Stimulated activated CD4-positive, alpha-beta T cell treated with anti-CD3 and anti-CD28 coated beads, Interleukin-1b, Interleukin-23, amount 100 ng/mL, for 1 hour (primary cell): ENCODE measurements at places on chromosomes 11 and 22.

DNA sequence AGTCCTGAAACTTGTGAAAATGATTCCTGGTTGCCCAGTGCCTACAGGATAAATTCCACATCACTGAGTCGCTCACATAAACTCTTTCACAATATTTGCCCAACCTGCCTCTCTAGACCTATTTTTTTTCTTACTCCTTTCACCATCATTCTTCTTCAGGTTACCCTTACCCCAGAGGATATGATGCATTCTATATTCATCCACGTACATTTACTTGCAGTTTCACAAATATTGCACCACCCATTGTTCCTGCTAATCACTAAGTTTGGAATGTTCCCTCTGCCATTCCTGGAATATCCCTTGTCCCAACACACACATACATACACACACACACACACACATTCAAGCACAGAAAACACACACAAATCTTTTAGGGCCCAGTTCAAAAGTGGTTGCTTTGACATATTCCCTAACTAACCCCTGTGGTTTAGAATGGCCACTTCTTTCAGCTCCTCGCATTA, 379.5 kb downstream of the ETS1 start:
- DNase-seq, result no peak

GRCh38 chr22:23517804-23518375, 62.2 kb downstream of the IGLL1 start:
- DNase-seq, result no peak

DNA sequence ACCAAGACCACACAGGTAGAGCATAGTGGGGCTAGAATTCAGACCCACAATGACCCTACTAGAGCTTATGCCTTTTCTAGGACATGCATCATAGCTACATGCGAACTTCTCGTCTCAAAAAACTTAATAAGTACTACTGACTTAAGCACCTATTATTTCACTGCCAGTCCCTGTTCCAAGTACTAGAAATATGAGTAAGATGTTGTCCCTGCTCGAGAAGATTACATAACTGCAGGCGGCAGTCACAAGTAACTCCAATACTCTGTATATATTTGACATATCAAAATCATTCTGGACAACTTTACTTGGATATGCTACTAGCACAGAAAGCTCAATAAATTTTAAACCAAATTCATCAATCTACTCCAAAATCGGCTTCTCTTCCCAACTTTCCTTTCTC, 235.0 kb downstream of the TTC28 start:
- DNase-seq, result no peak

DNA sequence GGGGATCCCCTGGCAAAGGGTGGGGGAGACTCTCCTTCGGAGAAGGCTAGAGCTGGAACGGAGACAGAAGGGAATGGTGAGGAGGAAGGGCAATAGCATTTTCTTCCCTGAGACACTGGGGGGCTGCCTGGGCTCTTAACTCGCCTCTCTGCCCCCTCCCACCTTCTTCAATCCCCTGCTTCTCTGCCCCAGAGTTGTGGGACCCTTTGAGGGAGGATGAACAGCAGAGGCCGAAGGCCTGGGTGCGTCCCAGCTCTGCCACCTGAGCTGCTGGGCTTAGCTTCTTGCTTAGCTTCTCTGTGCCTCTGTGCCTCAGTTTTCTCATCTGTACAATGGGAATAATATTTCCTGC, 72.4 kb downstream of the RTL6 start:
- no peak for DNase-seq

- no peak for DNase-seq
Observed at GRCh38 chr11:117278347-117278746, 12.8 kb upstream of the BACE1-AS start.
